T-helper 22 cell (primary cell): ENCODE measurements at places on chromosomes 6 and 20.

DNA sequence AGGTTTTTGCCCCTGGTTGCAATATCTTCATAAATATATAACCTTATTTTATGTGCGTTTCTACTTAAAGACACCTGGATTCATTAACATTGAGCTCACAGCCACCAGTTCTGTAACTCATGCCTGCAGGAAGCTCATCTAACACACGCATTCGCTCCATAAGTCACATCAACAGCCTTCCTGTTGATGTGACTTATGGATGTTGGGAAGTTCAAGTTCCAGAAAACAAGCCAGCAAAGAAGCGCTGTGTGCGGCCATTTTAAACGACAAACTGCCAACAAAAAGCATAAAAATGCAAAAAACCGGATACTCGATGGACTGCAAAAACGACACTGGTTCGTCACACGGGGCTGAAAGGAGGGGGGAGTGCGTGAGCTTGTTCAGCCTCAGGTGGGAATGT is 77.9 kb upstream of the NFATC2 start:
- DNase-seq, result no peak

DNA sequence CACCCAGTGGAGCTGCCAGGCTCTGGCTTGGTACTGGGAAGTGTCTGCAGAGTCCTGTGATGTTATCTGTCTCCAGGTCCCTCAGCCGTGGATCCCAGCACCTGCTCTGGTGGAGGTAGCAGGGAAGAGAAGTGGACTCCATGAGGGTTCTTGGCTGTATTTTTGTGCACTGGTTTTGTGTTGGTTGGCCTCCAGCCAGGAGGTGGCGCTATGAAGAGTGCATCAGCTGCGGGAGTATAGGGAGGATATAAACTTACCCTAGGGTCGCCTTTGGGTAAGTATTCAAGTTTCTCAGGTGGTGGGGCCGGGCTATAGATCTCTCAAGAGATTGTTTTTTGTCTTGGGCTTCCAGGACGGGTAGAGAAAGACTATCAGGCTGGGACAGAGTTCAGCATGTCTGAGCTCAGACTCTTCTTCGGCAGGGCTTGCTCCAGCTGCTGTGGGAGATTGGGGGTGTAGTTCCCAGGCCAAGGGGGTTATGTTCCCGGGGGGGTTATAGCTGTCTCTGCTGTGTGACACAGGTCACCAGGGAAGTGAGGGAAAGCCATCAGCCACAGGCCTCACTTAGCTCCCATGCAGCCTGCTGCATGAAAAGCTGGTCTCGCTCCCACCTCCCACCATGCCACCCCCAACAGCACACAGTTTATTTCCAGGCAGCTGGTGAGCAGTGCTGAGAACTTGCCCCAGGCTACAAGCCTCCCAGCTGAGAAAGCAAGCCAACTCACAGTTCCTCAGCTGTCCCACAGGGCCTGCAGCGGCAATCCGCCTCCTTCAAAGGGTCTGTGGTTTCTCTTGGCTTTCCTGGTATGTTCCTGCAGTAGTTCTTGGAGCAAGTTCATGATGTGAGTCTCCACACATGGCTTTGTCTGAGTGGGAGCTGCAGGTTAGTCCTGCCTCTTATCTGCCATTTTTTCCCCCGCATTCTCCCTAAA is 115.7 kb downstream of the AIG1 start:
- DNase-seq, result no peak

GRCh38 chr6:170137176-170137891 is 153.5 kb downstream of the DLL1 start:
- no peak for DNase-seq

DNA sequence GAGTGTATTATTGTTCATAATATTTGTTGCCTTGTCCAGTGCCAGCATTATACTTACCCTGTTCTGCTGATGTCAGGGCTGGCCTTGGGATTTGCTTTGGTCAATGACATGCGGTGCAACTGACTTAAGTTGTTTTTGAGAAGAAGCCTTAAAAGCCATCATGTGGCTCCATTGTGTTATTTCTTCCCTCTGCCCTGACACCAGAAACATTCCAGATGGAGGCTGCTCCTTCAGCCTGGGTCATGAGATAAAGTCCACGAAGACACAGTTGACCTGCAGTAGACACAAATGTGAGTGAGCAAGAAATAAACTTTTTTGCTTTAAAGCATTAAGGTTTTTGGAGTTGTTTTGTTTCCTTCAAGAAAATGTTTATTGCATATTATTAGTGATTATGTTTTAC is 7.5 kb upstream of the HINT3 start:
- DNase-seq, result no peak

- no peak for DNase-seq
Observed at GRCh38 chr6:25498505-25498904, 153.5 kb upstream of the SCGN start.

DNA sequence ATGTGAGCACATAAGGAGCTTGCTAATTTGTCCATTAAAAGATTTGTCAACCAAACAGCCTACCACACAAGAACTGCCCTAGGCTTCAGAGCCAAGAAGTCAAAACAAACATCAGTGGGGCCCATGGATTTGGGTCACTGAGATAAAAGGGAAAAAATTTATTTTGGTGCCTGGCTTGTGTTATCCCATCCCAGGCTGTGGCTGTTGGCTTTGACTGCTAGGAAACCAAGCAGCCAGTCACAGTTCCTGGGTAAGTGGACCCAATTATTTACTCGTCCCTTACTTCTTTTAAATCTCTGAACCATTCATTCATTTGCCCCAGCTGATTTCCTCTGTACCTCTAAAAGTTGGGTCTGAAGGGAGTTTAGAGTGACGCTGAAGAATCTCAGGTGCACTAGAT is 41.3 kb downstream of the EDN1 start:
- no peak for DNase-seq

- DNase-seq, result no peak
Observed at GRCh38 chr6:116221911-116222310, 32.0 kb downstream of the TSPYL4 start.

DNA sequence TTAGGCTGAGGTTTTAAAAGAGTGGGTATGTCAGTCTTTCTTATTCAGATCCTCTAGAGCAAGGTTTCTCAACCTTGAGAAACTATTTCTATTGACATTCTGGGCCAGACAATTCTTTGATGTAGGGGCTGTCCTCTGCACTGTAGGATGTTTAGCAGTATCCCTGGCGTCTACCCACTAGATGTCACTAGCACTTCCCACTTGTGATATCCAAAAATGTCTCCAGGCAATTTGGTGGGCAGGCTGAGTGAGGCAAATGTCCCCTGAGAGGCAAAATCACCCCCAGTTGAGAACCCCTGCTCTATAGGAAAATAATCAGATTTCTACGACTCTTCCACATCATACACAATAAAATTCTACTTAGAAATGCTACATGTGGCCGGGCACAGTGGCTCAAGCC is 7.7 kb upstream of the ZKSCAN8 start:
- DNase-seq, result no peak

DNA sequence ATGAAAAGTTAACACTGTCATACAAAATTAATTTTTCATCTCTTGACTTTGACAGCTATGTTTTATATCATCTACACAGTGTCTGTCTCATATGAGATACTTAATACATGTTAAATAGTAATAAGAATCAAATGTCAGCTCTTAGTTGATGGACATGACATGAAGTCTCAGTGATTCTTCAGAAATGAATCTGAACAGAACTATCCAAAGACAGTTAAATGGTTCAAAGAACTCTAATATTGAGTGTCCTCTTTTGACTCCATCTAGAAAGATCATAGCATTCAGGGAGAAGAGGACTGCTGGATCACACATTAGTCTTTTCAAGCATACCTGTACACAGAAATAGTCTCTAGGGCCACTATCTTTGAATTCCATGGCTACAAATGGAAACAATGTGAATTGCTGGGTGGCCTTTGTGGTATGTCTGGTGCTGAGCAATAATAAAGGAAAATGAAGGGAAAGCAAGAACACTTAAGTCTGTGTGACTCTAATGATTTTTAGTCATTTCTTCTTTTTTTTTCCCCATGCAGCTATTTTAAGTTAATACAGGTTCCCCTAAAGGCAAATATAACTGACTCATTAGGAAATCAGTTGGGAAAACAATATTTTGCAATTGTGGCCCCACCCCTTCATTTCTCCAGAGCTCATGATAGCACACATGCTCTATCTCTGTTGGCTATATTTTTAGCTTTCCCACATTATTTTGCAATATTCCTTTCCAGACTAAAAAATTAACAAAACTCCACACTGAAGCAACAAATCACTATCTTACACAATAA is 367.5 kb downstream of the GRIK2 start:
- DNase-seq, result no peak

GRCh38 chr6:144265390-144265789 is 19.7 kb upstream of the UTRN start:
- no peak for DNase-seq

DNA sequence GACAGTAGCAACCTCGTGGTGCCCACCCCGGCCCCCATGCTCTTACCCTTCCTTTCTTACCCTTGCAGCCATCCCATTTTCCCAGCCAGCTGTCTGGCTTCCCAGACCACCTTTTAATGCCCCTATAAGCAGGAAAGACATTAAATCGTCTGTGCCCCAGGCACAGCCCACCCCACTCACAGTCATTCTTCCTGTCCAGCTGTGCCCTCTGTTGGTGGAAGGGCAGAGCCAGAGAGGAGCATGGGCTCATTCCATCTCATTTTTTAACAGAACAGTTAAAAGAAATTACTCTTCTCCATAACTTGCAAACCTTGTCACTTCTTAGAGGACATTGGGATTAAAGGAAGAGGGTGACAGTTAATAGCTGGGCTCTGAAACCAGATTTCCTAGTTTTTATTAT is 240.5 kb downstream of the NRN1 start:
- no peak for DNase-seq

DNA sequence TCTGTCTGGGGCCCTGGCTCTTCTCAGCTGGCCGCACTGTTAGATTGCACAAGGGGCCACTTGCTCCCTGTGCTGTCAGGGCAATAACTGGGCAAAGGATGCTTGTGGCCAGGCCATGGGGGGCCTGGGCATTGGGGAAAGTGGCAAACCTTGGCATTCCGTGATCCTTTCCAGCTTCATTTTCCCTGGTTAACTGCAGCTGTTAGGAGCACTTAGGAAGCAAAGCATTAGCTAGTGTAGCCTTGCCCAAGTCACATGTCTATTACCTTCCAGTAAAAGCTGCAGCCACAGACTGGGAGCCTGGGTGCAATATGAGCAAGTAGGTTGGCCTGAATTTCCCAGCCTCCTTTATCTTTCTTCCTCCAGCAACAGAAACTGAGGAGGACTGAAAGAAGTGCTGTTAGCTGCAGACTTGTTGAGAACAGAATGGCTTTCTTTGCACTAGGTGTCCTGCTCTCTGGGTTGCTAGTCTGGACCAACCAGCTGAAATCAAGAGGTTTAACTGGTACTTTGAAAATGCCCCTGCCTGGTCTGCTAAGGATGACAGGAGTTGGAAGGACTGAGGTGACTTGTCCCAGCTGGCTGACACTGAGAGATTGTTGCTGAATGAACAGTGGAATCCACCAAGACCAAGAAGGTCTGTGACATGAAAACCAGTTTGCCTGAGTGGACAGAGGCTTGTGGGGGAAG is 312.3 kb upstream of the SUPT3H start:
- DNase-seq, result no peak

DNA sequence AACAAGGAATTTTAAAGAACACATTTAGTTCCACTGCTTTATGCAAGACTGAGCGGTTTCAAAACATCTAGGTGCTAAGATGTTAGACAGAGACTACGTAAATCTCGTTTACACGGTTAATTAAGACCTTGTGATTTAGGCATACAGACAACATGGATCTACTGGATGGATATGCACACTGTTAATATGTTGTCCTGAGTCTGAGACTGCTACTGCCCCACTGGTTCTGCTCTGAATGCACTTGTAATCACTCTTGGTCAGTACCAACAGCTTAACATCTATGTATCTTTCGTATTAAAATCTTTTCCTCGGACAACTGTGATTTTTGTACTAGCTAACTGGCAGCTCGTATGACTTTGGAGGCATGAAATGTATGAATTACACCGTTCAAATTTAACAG is 3.1 kb downstream of the MAN1A1 start:
- DNase-seq, result no peak
